ENCODE measurements at places on chromosomes 12 and 14.

DNA sequence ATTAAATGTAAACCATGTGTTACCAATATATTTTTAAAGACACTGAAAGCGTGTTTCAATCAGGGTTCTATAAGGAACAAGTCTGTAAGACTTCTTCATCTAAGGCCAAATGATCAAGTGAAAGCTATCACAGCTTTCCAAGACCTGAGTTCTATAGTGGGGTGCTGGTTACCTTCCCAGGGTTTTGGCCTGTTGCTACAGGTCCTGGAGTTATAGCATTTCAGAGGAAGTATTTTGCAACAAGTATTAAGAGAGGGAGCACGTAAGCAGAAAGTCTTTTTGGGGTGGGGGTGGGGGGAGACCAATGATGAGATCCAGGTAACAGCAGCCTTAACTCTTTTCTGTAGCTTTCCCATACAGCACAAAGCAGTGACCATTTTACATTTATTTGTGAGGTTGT lies 43.8 kb downstream of the FOXN3 start:
- DNase-seq: no peak

- DNase-seq: no peak
Observed at GRCh38 chr14:68336165-68336564, 456.7 kb downstream of the ZFP36L1 start.

GRCh38 chr12:75172611-75173010 lies 37.0 kb downstream of the KCNC2 start:
- no peak for DNase-seq

GRCh38 chr14:87952307-87953094 lies 40.5 kb downstream of the GALC start:
- DNase-seq: no peak

- DNase-seq: no peak
Observed at GRCh38 chr12:94418517-94418916, 41.1 kb downstream of the CEP83 start.

GRCh38 chr14:30651937-30652336 lies 29.8 kb downstream of the SCFD1 start:
- DNase-seq: no peak

- no peak for DNase-seq
Observed at GRCh38 chr12:124529565-124530276, 37.7 kb downstream of the NCOR2 start.

- no peak for DNase-seq
Observed at GRCh38 chr14:69005432-69006148, 26.5 kb upstream of the ACTN1 start.

DNA sequence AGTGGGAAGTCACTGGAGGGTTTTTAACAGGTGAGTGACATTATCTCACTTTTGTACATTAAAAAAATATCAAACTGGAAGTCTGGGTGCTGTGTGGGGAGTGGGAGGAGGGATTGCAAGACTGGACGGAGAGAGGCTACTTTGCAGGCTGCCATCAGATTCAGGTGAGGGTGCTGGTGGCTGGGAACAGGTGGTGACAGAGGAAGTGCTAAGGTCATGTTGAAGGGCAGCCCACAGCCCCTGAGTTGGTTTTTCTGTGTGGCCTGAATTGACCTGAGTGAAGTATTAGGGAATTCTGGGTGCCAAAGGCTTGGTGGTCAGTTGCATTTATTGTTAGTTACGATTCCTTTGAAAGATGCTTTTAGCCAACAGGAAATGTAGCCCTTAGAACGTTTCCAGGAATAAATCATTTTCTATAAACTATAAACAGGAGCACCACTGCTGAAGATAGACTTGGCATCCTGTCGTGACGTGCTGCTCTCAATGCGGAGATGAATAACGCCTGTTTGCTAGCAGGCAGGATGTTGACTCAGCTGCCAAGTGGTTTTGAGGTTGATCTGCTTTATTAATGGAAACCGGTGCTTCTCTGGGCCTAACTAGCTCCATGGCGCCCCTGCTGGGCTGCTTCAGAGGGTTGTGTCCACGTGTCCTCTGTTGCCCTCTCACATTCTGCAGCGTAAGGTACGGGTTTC lies 707.5 kb upstream of the TMEM132C start:
- peak; percentile 12 for DNase-seq

DNA sequence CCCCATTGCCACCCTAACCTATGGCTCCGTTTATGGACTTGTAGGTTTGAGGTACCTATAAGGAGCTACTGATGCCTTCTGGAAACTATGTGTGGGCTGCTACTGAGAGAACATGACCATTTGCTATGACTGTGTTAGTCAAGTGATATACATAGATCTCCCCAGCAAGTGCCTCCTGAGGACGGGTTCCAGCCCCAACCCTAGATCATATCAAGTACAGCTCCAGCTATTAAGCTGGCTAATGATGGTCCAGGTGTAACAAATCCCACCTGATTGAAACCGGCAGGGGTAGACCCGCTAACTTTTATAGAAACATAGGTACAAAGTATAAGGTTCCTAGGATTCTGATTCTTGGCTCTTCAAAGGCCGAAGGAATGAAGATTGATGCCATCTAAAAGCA lies 23.7 kb downstream of the NINJ2 start:
- DNase-seq: no peak

DNA sequence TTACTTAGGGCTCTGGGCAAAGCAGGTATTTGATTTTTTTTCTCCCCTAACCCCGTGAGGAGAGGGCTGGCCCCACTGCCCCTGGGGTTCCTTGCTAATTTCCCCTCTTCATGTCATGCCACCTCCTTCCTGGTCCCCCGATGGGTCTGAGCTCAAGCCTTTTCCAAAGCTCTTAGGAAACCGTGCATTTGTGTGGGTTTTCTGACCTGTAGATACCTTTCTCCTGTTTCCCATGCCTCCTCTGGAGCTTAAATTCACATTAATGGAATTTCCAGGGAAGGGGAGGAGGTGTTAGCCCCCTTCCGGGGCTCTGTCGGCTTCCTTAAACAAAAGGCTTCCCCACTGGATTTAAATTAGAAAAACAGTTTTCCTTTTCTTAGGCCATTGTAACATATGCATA lies 12.6 kb downstream of the SFSWAP start:
- no peak for DNase-seq

DNA sequence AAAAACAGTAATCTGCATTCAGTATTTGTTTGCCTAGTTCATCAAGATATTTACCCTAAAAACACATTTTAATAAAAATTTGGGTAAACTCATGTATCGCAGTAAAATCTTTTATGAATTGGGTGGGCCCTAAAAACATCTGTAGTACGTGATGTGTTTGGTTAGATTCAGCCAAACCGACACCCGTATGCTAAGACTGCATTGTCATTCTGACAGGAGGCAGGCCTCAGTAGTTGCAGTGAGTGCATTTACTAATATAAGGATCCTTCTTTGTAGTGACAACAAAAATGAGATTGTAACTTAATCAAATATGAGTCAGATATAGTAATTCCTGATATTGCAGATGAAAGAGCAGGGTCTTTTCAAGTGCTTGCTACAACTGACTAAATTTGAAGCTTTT lies 191.8 kb downstream of the SLC16A7 start:
- no peak for DNase-seq

DNA sequence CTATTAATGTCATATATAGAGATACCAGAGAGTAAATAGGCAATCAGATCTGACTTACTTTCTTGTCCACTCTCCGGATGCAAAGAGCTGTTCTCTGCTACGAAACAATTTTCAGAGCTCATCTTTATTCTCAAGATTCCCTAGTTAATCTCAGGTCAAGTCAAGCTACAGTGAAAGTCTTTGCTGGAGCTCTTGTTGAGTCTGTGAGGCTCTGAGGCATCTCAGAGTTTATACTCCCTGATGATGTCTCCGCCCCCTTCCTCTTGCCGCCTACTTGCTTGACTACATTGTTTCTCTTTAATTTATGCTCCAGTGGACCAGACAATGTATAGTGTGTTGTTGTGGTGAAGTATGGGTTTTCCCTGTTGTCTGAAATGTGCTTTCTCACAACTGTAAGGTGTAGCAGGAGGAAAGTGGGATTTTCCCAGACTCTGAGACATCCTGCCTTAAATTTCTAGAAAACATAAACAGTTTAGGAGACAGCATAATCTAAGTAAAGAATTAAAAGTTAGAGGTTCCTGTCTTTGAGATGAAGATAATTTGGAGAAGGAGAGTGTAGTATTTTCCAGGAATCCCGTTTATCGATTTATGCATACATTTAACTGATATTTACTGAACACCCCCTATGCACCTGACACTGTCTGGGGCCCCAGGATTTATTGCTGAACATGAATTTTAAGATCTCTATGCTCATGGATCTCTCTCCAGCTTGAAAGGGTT lies at the start of gene CD69:
CD69 (minus strand) TSS at position 203 of the 720 bp plus-strand sequence; CDS start at position 122, 81 bp downstream.
- DNase-seq: peak; percentile 78

GRCh38 chr12:105281694-105282049 lies 45.7 kb upstream of the APPL2 start:
- DNase-seq: no peak

- no peak for DNase-seq
Observed at GRCh38 chr12:21806255-21806654, 31.7 kb upstream of the KCNJ8 start.

DNA sequence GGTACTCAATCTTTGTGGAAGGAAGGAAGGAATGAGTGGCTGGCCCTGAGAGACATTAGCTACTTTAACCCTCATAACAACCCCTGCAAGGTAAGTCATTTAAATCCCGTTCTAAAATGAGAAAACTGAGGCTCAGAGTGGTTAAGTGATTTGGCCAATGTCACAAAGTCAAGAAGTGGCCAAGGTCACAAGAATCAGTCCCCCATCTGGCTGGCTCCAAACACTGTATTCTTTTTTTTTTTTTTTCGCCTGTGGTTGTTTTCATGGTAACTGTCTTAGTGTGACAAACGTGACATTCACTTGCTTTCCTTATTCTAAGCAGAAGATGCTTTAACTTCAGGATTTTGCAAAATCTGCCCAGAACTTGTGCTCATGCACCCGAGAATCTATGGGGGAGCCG lies 2.8 kb downstream of the TTC7B start:
- no peak for DNase-seq

DNA sequence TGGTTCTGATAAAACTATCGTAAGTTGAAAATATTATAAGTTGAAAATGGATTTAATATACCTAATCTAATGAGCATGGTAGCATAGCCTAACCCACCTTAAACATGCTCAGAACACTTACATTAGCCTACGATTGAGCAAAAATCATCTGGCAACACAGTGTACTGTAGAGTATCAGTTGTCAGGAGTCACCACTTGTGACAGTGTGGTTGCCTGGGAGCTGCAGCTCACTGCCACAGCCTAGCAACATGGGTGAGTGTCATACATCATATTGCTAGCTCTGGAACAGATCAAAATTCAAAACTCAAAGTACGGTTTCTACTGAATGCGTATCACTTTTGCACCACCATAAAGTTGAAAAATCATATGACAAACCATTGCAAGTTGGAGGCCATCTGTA lies 203.5 kb downstream of the ATXN7L3B start:
- no peak for DNase-seq

- DNase-seq: no peak
Observed at GRCh38 chr12:66934302-66935062, 255.6 kb upstream of the GRIP1 start.

DNA sequence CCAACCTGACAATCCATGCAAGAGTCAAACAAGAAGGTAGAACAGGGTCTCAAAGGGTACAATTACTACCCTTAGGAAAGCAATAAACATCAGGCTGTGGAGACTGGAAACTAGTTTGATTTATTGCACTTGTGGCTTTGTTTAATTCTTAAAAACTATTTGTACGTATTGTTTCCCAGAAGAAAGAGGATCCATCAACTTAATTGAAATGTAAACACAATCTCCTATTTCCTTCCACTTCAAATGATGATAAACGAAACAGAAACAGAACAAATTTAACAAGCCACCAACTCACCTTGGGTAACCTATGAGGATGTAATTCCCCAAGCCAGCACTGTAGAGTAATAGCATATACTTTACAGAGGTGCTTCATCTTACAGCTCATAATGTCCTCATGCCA lies 8.0 kb downstream of the STXBP6 start:
- DNase-seq: no peak

- DNase-seq: no peak
Observed at GRCh38 chr12:116620124-116620491, 60.9 kb downstream of the MAP1LC3B2 start.

DNA sequence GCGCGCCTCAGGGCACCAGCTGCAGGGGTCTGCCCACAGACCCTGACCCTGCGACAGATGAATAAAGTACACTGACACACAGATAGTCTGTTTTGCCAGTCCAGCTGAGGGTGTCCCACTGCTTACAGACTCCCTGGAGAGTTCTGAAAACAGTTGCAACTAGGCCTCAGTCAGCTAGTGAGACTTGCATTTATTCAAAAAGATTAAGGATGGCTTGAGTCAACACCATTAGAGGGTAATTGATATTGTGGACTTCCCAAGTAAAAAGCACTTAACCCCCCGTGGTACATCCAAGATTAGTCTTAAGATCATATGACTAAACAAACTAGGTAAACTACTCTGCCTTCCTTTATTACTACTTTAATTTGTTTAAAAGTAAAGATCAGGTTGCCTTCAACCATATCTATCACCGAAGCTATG lies 11.1 kb upstream of the PSEN1 start:
- no peak for DNase-seq

DNA sequence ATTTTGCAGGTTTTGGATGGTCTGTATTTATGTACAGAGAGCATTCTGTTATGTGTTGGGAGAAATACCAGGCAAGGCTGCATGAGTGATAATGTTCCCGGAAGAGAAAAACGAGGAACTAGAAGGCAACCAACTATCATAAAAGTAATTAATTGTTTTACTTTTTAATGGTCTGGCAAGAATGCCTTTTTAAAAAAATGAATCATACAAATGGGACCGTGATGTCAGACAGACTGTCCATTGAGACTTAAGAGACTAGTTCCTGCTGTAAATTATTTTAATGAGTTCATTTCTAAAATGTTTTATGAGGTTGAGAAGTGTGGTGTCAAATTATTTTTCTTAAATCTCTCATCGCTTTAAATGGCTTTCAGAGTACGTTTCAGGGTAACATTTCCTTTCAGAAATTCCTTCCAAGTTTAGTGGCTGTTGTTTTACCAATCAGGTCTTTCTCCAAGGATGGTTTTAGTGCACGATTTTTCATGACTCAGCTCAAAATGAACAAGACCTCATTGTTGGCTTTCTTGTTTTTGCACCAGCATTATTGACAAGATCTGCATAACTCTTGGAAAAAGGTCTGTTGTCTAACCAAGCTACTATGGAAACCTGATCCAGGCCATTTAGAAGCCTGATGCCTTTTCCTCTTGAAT lies 86.1 kb upstream of the ARHGAP5 start:
- no peak for DNase-seq

DNA sequence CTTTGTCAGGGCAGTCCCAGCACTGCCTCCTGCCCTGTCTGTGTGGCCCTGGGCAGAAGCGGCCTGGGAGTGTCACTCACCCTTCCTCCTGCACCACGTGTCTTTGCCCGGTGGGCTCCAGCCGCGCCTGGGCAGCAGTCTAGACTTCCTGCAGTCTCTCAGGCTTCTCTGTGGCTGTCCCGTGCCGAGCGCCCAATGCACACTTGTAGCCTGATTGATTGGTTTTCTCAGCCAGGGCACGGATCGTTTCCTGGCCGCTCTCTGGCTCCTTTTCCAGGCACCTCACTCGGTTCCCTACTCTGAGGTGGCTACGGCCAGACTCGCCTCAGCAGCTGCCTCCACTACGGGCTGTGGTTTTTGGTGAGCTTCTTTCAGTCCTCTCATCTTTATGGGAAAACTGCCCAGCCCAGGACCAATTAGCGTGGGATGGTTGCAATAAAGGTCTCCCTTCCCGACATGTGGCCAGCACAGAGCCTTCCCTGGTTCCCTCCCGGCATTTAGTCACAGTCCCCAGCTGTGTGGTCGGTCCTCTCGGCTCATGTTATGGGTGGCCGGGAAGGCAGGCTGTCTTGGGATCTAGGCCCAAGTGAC lies 133.1 kb downstream of the CACNA1C start:
- no peak for DNase-seq

All from activated CD4-positive, alpha-beta T cell treated with anti-CD3 and anti-CD28 coated beads, Interleukin-2, amount 50 U/mL, for 4 hours (primary cell).